Right lung (tissue), 10 donors: ENCODE measurements at places on chromosomes 2 and 18. TPM values are rescaled to one million over a fixed set of nuclear protein-coding genes. Genes with fewer than 3 reads are reported as not detected.

B3GNT2 gene
- polyA plus RNA-seq = 28.2 TPM

GKN2 gene
- polyA plus RNA-seq = 2.3 TPM

VSNL1 gene
- 19.4 TPM for polyA plus RNA-seq

FOXD4L1 gene
- polyA plus RNA-seq = 0.21 TPM

IGFBP2 gene
- 136 TPM for polyA plus RNA-seq

DAW1 gene
- 3.9 TPM for polyA plus RNA-seq

SLC4A3 gene
- 14.0 TPM for polyA plus RNA-seq

ALLC gene
- polyA plus RNA-seq = not detected

IL1RL2 gene
- polyA plus RNA-seq = 0.96 TPM

RAD51AP2 gene
- polyA plus RNA-seq = 0.84 TPM

WDFY1 gene
- polyA plus RNA-seq = 78.0 TPM

CNPPD1 gene
- 46.1 TPM for polyA plus RNA-seq

PROKR1 gene
- 0.07 TPM for polyA plus RNA-seq

CD207 gene
- not detected for polyA plus RNA-seq

PRKCE gene
- polyA plus RNA-seq = 12.8 TPM

PELI1 gene
- polyA plus RNA-seq = 39.4 TPM

ABCB11 gene
- polyA plus RNA-seq = 0.14 TPM

ATOH8 gene
- 37.3 TPM for polyA plus RNA-seq

TP53I3 gene
- polyA plus RNA-seq = 78.6 TPM

ZAP70 gene
- polyA plus RNA-seq = 2.4 TPM

KIAA2012 gene
- 1.3 TPM for polyA plus RNA-seq

CGREF1 gene
- polyA plus RNA-seq = 0.28 TPM

AKAIN1 gene
- not detected for polyA plus RNA-seq

CCDC85A gene
- polyA plus RNA-seq = 2.6 TPM

GPR45 gene
- not detected for polyA plus RNA-seq

DSG4 gene
- not detected for polyA plus RNA-seq

RNF125 gene
- polyA plus RNA-seq = 8.0 TPM

IL36RN gene
- not detected for polyA plus RNA-seq

FZD7 gene
- 32.4 TPM for polyA plus RNA-seq

HES6 gene
- 4.7 TPM for polyA plus RNA-seq

CRYGC gene
- polyA plus RNA-seq = not detected

PTPRN gene
- polyA plus RNA-seq = 1.0 TPM

ADCYAP1 gene
- 0.13 TPM for polyA plus RNA-seq

LCT gene
- 0.12 TPM for polyA plus RNA-seq

TNS1 gene
- 168 TPM for polyA plus RNA-seq

MSTN gene
- 2.4 TPM for polyA plus RNA-seq

MAP3K19 gene
- polyA plus RNA-seq = 3.5 TPM

EMX1 gene
- 0.15 TPM for polyA plus RNA-seq

GCC2 gene
- 31.4 TPM for polyA plus RNA-seq

COLEC11 gene
- 3.8 TPM for polyA plus RNA-seq

RAX gene
- not detected for polyA plus RNA-seq

PARD6G gene
- polyA plus RNA-seq = 20.4 TPM

FEV gene
- not detected for polyA plus RNA-seq

MAB21L4 gene
- polyA plus RNA-seq = 1.7 TPM

VWC2L gene
- 0.06 TPM for polyA plus RNA-seq
